ENCODE measurements at places on chromosomes 1 and 21. TPM values are rescaled to one million over a fixed set of nuclear protein-coding genes. Genes with fewer than 3 reads are reported as not detected.

Gene BMP8B
- total RNA-seq: 0.24 TPM

Gene DTL
- 76.6 TPM for total RNA-seq

Gene PKNOX1
- 10.3 TPM for total RNA-seq

Gene DEPDC1
- 144 TPM for total RNA-seq

Gene ASH1L
- total RNA-seq: 27.4 TPM

Gene FCRL5
- not detected for total RNA-seq

Gene CHODL
- 1.6 TPM for total RNA-seq

DNA sequence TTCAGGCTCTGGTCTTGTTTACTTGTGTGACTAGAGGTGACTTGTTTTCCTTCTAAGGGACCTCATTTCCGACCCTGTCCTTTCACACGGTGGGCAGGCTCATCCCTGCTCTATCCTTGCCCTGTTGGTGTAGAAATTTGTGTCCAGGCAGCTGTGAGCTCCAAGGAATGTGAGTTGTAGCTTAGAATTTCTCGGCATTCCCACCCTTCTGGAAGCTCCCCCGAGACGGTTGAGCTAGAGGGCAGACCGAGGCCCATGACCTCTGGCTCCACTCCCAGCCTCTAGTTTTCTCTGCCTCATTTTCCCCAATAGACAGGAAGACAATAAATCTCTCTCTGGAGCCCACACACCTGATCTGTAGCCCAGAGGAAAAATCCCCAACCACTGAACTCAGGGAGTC is 100.9 kb downstream of the NAV1 start:
- DNase-seq: no peak

DNA sequence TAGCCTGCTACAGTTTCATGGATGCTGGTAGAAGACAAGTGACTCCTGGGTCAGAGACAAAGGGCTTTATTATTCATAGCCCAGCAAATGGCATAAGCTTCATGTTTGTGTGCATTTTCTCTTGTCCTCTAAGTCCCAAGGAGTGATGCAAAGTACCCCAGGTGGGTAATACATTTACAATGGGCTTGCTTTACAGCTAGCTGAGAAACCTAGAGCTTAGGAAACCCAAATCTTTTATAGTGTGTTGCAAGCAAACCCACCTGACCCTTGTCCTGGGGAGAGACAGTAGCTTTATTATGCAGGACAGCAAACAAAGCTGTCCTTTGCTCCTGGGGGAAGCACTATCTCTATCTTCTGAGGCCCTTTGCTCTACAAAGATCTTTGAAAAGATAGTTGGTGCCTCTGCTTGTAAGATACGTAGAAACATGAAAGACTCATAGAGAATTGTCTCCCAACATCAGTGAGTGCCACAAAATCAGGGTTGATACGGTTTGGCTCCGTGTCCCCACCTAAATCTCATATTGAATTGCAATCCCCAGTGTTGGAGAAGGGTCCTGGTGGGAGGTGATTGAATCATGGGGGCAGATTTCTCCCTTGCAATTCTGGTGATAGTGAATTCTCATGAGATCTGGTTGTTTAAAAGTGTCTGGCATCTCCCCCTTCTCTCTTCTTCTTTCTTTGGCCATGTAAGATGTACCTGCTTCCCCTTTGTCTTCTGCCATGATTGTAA is 315.8 kb upstream of the USP24 start:
- DNase-seq: no peak

- DNase-seq: no peak
These were observed 19.6 kb upstream of the DUSP10 start for GRCh38 chr1:221761354-221762002.

DNA sequence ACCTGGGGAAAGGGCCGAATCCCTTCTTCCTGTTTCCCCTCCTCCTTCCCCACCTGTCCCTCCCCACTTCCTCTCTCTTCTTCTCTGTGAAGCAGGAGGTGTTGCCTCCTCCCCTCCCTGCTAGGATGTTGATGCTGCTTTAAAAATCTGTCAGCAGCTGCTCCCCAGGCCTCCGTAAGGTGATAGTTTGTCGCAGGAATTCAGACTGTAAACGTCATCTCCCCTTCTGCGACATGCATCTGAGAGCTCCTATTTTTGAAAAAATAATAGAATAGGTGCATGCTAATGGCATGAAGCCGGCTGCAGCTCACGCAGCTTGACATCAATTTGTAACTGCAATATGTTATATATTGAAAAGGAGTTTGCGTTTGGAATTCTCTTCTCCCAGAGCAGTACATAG is 70.1 kb downstream of the KAZN start:
- DNase-seq: no peak

DNA sequence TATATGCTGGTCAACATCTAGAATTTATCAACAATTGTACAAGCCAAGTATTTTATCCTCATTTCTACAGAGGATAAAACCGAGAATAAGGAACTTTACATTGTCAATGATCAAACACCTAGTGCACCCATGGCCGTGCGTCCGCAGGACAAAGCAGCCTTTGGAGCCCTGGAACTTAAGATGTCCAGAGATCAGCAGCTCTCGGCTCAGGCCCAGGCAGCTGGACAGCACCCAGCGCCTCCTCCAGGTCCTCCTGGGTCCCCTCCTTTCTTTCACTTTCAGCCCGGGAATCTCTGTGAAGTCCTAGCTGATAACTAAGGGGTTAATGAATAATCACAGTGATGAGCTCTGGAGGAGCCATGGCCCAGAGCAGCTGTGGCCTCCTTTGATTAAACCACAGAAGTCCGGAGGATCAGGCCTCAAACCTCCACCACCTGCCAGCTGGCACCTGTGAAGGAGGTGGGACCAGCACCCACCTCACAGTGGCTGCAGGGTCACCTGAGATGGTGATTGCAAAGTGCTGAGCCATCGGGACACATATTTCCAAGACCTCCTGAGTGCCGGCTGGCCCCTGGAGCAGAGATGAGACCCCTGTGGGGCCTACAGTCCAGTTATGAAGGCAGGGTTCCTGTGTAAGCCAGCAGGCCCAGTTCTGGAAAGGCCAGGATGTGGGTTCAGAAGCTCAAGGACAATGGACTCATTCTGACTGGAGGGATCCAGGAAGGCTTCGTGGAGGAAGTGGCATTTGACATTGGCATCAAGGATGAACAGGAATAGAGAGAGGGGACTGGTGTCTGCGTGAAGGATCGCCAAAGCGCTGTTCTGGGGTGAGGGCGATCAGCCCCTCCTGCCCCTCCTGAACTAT is 11.6 kb upstream of the SAMD11 start:
- DNase-seq: peak; percentile 1

GRCh38 chr1:21188235-21188634 is 11.5 kb upstream of the EIF4G3 start:
- DNase-seq: no peak

- DNase-seq: no peak
These were observed 199.5 kb downstream of the SIPA1L2 start for GRCh38 chr1:232430467-232430866.

DNA sequence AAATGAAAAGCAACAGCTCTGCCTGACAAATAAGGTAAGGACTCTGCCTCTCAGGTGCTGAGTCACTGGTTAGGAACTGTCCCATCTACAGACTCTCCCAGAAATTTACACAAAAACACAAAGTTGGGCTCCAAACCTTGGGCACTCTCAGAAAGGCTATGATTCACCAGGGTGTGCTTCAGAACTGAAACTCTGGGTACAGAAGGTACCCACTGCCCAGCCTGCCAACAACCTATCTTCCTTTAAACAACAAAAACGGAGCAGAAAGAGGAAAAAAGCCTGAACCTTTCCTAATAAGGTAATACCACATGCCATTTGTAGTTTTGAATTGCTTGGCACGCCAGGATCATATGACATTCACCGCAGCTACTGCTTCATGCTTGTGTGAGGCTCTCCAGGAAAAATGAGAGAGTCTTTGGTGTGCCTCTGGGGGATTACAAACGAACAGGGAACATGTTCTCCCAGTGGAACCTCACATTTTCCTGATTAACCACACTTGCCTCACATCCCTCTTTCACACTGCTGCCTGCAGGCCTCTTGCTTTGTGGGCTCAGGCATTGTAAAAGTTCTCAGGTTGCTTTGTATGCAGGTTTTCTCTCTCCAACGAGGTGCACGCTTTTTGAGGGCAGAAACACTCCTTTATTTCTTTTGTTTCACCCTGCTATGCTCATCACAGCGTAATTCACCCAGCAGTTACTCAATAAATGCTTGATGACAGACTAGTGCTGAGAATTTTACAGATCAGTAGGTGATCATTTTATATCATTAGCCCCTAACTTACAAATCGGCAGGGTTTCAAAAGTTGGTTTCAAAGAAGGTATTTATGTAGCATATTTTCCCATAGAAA is 65.1 kb downstream of the GADD45A start:
- peak; percentile 49 for DNase-seq

GRCh38 chr1:11838349-11839272 is 9.0 kb downstream of the NPPA start:
- DNase-seq: peak; percentile 73

DNA sequence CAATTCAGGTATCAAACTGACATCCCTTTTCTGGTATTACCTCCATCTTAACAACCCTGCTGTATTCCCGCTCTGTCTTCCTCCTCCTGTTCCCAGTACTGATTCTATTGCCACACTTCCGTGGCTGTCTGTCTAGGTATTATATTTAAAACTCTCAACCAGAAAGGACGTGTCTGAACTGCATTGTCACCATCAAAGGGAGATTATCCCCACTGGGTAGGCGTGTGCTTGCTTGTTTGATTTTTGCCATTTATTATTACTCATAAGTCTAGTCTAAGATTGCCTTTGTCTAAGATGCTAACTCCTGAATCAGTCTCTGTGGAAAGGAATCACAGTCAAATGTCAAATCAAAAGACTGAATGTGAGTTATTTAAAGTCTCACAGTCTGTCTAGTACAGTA is 650.1 kb downstream of the KCNT2 start:
- no peak for DNase-seq

GRCh38 chr1:39360731-39361130 is 130.7 kb upstream of the BMP8A start:
- no peak for DNase-seq

- DNase-seq: no peak
These were observed 60.5 kb downstream of the CLIC4 start for GRCh38 chr1:24805534-24806301.

GRCh38 chr1:111802984-111803383 is 47.3 kb downstream of the DDX20 start:
- DNase-seq: no peak

GRCh38 chr1:89786628-89787214 is 34.1 kb upstream of the LRRC8D start:
- DNase-seq: no peak
